ENCODE measurements at places on chromosomes 6 and 20.

DNA sequence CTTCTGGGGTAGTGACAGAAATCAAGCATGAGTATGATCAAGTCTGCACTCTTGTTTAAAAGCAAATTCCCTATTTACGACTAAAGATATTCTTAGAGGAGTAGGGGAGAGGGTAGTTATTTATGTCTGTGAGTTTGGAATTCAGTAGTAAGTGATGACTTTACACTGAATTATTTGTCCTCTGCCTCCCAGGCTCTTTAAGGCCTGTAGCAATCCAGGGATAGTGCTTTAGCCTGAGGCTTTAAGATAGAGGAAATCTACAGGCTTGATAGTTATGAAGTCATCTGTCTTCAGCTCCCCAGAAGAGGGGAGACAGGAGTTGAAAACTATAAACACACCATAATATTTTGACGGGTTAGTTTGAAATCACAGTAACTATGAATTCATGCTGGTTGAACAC lies 664.5 kb downstream of the EPM2A start:
- DNase-seq: no peak

GRCh38 chr6:80742481-80742880 lies 636.0 kb downstream of the BCKDHB start:
- no peak for DNase-seq

DNA sequence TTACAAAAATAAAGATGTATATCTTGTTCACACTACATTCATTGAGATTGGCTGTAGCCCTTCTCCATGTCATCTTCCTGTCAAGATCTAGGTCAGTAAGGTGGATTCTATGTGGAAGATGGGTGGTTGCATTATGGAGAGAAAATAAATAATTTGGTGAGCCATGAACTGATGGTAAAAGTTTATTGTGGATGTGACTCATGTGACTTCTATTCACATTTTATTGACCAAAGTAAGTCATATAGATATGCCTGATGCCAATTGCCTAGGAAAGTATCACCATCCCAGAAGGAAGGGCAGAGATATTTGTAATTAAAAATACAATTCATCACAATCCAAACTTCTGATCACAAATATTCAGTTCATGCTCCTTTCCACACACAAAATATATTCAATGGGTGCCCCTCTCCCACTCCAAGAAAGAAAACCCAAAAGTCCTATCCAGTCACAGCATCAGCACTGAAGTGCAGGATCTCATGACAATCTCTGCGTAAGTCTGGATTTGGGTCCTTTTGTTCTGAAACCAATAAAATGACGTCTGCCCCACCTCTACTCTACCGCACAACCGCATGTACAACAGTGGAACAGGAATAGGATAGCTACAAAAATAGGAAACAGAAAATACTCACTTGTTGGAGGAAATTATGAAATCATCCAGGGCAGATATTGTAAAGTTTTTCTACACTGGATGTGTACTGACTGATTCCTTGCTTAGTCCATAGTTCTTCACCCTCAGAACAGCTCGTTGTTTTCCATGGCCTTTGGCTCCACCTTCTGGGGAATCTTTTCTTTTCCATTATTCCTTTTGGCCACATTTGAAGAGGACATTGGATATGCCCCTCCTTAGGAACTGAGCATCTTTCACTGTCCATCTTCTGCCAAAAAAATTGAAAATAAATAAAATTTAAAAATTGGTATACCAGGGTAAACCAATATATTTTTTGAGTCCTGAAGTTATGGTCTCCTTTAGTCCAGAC lies 16.1 kb upstream of the SLC17A3 start:
- DNase-seq: peak; percentile 5

DNA sequence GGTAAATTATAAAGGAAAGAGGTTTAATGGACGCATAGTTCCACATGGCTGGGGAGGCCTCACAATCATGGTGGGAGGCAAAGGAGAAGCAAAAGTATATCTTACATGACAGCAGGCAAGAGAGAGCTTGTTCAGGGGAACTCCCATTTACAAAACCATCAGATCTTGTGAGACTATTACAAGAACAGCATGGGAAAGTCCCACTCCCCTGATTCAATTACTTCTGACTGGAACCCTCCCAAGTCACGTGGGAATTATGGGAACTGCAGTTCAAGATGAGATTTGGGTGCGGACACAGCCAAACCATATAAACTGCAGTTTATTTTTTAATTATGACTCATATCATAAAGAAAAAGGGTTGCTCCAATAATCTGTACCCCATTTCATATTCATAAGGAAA lies 22.3 kb upstream of the HLA-DQA2 start:
- no peak for DNase-seq

- DNase-seq: no peak
These were observed 257.7 kb downstream of the CDKAL1 start for GRCh38 chr6:20791944-20792343.

- no peak for DNase-seq
These were observed 24.4 kb downstream of the ANGPT4 start for GRCh38 chr20:891706-892080.

- no peak for DNase-seq
These were observed 246.5 kb downstream of the TBX18 start for GRCh38 chr6:84517741-84518530.

DNA sequence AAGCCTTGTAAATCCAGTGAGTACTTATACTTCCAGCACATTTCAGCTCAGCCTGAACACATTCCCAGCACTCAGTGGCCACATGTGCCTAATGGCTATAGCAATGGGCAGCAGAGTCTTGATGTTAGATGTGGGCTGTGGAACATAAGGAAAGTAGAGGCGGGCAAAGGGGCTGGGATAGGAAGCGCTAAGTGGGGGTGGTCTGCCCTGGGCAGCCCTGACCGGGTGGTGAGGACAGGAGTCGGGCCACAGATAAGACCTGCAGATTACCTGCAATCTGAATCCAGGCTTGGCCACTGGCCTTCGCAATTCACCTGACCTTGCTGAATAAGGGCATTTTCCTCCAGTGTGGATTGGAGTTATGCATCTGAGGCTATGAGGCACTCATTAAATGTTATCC lies 11.1 kb upstream of the HMGA1 start:
- DNase-seq: no peak

- DNase-seq: no peak
These were observed 75.4 kb upstream of the AKAP12 start for GRCh38 chr6:151164383-151164782.

- DNase-seq: no peak
These were observed 79.6 kb upstream of the AHI1 start for GRCh38 chr6:135577059-135577538.

DNA sequence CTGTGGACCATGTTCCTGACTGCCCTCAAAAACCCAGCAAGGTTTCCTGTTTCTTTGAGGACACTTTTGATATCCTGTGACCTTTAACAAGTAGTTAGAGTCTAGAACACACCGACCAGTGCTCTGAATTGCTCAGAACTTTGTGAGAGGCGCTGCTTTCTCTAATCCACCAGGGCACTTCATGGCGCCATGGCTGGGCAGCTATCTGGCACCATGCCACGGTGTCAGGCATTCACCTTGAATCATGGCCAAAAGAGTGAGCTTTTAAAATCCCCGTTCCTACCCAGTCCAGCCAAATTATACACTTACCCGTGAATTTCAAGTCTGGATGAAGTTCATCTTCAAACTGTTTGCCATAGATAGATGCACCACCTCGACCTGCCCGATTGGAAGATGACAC lies 17.0 kb upstream of the CPNE5 start:
- no peak for DNase-seq

- no peak for DNase-seq
These were observed 37.7 kb upstream of the SLC4A11 start for GRCh38 chr20:3276680-3277015.

DNA sequence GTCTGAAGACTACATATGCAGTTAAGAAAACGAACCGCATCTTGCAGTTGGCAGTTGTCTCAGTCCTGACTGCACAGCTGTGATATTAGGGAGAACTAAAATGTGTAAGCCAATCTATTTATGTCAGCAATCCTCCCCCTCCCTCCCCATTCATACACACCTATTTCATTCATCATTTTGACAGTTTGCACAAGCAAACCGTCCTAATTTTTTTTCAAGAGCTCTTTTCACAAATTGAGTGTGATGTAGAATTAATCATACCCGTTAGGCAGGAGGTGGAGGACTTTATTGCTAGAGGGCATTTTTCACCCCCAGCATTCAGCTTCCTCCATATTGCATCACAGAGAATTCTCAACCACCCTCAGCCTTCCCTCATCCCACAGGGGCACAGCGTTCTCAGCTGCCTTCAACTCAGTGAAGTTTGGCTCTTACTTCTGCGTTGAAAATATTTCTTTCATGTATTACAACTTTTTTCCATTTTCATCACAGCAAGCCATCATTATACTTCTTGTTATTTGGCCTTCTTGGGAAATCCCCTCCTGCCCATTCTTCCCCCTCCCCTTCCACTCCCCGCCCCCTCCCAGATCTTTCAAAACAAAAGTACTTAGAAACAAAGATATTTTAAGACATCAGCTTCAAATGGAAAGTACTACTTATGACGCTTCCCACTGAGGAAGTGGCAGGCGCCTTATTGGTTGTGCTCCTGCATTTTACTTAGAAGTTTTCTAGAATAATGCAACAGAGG lies 37.5 kb downstream of the NOX3 start:
- DNase-seq: peak; percentile 31

- DNase-seq: no peak
These were observed 10.8 kb upstream of the SMIM29 start for GRCh38 chr6:34259529-34260069.

GRCh38 chr20:63471981-63472831 lies at the start of gene KCNQ2:
TSS of gene KCNQ2 (minus strand) at chr20:63472655. CDS start at chr20:63472463, 192 bp downstream.
- no peak for DNase-seq

GRCh38 chr6:30700340-30700739 lies 9.6 kb upstream of the NRM start:
- DNase-seq: no peak

DNA sequence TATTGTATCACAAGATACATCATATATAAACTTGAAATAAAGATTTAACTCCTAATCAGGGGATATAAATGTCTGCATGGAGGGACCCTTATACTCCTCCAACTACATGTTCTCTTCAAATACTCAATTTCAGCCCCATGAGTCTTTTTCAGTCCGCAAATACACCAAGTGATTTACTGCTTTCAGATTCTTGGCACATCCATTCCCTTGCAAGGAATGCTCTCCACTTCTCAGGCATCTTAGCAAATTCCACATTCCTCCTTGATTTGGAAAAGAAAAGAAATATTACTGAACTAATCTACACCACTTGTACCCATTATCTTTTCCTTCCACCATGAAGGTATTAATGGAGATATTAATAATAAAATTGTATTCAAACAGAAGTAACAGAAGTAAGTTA lies 999.4 kb upstream of the GJE1 start:
- no peak for DNase-seq

- no peak for DNase-seq
These were observed 105.4 kb downstream of the TSHZ2 start for GRCh38 chr20:53077373-53078205.

DNA sequence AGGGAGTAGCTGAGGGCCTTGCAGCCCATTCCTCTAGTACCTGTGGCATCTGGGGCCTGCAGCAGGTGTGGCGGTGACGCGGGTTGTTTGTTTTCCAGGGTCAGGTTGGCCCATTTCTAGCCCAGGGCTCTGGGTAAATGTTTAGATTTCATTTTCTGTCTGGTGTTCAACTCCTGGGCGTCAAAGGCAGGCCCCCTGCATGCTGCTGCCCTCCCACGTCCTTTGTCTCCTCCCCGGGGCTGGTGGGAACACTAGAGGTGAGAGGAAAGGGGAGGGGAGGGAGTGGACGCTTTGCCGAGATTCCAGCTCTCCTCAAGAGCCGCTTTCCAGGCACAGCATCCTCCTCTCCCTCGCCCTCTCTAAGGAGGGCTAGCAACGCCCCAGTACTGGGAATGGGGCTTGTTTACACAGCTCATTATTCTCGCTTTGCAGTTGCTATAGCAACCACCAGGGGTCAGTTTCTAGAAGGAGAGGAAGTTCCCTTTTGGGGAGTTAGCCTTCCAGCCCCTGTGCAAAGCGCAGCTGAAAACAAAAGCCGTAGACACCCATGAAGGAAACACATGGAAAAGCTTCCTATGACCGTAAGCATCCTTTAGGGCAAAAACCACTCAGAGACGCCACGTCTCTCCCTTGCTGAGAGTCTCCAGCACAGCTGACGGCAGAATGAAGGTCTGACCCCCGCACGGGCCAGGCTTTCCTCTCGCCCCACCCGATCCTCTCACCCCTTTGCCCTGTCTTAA lies 170.6 kb downstream of the LY86 start:
- DNase-seq: no peak

- DNase-seq: peak; percentile 79
These were observed 9.3 kb downstream of the PREX1 start for GRCh38 chr20:48818481-48818987.

DNA sequence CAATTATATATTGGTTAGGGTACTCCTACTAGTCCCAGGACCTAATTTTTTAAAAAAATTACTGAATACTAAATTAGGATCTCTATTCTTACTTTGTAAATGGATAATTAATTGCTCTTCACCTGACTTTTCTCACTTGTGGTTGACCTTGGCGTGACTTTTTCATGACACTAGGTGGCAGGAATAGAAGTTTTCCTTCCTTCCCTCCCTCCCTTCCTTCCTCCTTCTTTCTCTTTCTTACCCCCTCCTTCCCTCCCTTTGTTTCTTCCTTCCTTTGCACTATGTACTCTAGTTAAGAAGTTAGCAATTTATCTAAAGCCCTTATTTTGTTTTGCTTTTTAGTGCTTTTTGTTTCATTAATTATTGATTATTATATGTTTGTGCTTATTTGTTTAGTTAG lies 20.4 kb upstream of the HBS1L start:
- no peak for DNase-seq

DNA sequence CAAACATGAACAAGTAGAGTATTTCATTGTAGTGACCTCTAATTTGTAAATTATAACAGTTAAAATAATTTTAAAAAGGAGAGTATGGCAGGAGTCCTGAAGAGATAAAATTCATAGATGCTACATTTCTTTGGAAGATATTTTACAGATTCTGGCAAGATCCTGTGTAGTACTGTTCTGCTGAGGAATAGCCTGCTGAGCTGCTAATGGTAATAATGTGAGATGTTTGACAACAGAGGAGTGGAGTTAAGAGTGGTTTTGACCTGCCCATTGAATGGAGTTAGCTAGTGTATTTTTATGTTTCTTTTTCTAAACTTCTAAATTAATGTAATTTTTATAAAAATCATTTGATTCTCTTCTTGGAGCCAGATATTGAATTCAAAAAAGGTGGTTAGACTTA lies 11.8 kb downstream of the CLVS2 start:
- DNase-seq: no peak

Measured in T-helper 1 cell (primary cell).